ENCODE measurements at places on chromosomes 12 and 14. TPM values are rescaled to one million over a fixed set of nuclear protein-coding genes. Genes with fewer than 3 reads are reported as not detected.

WDHD1 gene
- total RNA-seq: 1.1 TPM

DNA sequence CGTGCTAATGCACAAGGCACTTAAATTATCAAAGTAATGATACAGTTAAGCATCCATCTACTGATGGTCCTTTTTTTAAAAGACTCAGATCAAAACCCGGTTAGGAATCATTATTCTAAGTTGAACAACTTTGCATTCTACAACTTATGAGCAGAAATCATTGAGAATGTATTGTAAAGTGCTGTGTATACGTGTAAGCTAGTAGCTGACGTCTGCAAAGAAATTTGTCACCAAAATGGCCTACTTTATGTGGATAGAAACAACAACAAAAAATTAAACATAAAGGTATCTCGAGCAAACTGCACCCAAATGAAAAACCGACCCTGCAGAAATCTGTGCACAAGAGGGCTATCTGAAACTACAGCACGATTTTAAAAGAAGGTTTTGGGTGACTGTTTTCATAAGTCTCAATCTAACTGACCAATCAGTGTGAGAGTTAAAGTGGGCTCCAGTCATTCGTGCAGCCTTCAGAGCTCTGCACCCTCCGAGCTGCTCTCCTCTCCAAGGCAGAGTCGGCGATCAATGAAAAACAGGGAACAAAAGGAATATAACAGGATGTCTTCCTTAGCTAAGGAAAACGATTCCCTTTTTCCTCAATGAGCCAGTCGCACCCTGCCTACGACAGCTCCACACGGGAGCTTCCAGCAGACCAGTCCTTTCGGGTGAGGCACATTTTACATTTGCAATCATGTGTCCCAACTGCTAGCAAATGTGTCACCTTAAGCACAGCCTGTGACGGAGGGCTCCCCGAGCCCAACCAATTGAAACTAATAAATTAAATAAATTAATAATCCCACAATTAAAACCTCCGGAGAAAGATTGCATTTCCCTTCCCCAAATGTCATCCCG, 200.7 kb upstream of the FOXN3 start:
- DNase-seq: peak; percentile 59

DNA sequence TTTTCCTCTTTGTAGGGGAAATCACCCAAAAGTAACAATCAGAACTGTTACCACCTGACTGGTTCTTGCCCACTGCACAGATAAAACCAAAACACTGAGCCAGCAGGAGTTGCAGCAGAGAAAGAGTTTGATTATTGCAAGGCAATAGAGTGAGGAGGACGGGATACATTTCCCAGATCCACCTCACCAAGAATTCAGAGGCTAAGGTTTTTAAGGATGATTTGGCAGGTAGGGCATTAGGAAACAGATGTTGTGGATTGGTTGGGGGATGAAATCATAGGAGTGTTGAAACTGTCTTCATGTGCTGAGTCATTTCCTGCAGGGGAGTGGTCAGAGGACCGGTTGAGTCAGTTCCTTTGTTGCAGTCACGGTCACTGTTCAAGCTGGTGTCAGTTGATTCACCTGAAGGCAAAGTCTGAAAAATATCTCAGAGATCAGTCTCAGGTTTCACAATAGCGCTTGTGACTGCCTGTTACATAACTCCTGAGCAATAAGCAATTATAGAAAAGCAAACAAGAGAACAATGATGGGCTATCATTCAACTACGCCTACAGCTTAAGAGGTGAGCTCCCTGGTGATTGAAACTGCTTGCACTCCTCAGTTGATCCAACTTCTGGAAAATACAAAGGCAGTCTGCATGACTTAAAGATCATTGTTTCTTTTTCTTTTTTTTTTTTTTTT, 20.3 kb upstream of the AMN1 start:
- DNase-seq: peak; percentile 86

KRT73 gene
- total RNA-seq: not detected

DNA sequence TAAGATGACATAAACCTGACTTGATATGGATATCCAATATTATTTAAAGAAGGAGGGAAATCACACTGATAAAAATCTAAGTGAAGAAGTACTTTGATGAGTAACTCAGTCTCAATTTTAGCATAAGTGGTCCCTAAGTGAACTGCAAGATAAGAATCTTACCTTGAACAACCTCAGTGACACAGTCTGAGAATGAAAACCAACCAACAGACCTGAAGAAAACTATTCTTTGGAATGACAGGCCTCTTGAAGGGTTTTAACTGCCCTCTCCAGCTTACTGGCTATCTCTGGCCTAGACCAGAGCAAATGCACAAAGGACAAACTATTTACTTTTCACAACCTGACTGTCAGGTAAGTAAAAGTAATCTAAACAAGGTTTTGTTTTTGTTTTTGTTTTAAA, 44.7 kb downstream of the CPM start:
- no peak for DNase-seq

DNA sequence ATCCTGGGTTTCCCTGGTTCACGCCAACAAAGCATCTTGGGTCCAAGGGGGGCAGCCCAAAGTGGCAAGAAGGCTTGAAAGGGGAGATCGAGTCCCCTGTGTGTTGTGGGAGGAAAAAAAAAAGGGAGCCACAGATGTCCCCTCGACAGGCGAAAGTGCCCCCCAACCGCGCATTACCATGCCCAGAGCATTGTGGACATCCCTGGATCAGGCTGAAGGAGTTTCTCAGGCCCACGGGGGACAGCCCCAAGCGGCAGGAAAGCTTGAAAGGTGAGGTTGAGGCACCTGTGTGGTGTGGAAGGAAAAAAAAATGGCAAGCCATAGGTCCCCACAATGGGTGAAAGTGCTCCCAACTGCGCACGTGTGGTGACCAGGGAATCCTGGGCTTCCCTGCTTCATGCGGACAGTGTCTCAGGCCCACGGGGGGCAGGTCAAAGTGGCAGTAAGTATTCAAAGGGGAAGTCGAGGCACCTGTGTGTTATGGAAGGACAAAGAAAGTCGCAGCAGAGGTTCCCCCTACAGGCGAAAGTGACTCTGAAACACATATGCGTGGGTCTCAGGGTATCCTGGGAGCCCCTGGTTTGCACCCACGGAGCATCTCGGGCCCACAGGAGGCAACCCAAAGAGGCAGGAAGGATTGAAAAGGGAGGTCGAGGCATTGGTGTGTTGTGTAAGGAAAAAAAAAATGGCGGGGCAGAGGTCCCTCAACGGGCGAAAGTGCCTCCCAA, 580.1 kb downstream of the ALG10 start:
- no peak for DNase-seq

- DNase-seq: no peak
These were observed 28.8 kb upstream of the SLC5A8 start for GRCh38 chr12:101238800-101239329.

DNA sequence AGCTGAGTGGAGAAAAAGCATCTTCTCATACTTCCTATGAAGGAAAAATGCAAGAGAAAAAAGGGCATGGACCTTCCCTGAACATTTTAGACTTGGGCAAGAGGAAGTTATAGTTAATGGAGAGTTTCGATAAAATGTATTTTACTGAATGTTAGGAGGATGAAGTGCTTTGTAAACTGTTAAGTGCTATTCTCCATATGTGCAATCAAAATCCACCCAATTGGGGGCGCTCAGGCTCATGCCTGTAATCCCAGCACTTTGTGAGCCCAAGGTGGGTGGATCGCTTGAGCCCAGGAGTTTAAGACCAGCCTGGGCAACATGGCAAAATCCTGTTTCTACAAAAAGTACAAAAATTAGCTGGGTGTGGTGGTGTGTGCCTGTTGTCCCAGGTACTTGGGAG, 1.9 kb upstream of the CNPY2 start:
- no peak for DNase-seq

CCDC175 gene
- total RNA-seq: 0.27 TPM

GRCh38 chr12:47307680-47308399, 228.1 kb upstream of the AMIGO2 start:
- DNase-seq: peak; percentile 39

DNA sequence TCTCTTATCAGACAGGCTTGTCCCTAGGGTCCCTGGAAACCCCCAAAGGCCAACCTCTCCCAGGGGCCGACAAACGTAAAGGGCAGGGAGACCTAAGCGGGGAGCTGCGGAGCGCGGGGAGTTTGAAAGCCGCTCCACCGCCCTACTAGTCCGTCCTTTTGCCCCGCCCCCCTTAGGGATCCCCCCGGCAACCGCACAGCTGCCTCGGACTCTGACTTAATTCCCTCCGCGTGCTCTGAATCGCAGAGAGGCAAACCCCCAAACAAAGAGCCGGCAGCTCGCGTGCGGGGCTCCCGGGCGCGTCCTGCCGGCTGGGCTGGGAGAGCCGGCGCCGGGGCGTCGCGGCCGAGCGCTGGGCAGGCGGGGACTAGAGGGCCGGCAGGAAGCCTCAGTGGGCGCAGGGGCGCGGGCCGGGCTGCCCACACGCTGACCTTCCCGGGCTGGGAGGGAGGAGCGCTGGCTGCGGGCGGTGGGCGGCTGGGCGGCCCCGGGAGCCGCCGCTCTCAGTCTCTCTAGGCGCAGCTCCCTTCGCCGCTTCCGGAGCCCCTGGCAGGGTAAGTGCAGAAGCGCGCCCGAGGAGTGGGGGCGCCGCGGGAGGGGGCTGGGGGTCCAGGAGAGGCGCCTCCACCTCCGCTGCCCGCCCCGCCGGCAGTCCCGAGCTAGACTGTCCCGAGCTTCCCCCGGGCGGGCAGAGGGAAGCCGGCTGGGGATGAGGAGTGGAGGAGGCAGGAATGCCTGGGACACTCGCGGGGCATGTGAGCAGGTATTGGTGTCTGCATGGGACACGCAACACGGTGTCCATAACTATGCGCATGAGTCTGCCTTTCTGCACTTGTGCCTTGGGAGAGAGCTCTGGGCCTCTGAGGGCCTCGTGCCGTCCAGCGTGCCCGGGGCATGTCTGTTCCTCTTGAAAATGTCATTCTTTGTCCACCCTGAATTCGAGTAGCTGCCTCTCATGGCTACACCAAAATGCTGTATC, at the start of gene TSPAN11:
Gene TSPAN11, plus strand, starts transcription at position 506 of the 979 bp plus-strand sequence. CDS start 27,244 bp downstream, outside the sequence.
- no peak for DNase-seq

DNA sequence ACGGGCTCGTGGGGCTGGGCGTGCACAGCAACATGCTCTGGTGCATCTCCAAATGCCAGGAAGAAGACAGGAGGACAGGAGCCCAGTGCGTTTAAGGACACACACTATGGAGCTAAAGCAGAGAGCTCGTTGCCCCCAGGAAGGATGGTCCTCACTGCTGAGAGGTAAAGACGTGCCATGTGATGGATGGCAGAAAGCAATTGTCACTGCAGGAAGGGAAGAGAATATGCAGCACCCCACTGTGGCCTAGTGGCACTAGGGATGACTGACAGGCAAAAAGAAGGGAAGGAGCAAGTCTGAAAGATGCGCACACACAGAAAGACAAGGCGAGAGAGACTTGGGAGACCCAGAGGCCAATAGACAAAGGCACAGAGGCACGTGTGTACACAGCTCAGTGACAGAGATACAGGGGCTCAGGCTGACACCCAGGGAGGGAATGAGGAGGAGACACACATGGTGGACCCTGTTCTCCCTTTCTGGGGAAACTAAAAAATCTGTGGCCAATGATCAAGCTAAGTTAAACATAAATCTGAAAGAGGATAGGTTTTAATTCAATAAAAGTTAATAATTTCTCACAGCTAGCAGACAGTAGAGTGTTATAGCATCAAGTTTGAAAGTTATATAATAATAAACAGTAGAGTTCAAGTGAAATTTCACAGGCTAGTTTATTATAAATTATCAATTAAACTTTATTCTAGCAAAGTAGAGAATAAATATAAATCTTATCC, 78.8 kb downstream of the CRACR2A start:
- no peak for DNase-seq

C14orf39 gene
- total RNA-seq: not detected

- DNase-seq: no peak
These were observed 168.2 kb downstream of the ACSS3 start for GRCh38 chr12:81245907-81246570.

DNA sequence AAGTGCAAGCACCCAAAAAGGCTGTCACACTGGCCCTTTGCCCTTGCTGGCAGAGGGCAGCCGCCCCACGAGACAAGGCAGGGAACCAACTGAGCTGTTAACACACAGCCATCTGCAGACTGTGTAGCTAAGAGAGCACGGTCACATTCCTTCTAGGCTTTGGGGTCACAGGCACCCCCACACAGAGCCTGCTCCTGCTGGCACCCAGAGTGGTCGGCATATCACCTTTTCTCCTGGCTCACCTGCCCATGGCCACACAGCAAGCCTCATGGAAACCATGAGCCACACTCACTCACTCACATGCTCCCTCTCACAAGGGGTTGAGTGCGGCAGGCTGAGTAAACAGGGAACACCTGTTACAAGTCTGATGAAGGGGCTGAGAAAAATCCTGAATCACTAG, 214.5 kb downstream of the PCNX1 start:
- no peak for DNase-seq

DNA sequence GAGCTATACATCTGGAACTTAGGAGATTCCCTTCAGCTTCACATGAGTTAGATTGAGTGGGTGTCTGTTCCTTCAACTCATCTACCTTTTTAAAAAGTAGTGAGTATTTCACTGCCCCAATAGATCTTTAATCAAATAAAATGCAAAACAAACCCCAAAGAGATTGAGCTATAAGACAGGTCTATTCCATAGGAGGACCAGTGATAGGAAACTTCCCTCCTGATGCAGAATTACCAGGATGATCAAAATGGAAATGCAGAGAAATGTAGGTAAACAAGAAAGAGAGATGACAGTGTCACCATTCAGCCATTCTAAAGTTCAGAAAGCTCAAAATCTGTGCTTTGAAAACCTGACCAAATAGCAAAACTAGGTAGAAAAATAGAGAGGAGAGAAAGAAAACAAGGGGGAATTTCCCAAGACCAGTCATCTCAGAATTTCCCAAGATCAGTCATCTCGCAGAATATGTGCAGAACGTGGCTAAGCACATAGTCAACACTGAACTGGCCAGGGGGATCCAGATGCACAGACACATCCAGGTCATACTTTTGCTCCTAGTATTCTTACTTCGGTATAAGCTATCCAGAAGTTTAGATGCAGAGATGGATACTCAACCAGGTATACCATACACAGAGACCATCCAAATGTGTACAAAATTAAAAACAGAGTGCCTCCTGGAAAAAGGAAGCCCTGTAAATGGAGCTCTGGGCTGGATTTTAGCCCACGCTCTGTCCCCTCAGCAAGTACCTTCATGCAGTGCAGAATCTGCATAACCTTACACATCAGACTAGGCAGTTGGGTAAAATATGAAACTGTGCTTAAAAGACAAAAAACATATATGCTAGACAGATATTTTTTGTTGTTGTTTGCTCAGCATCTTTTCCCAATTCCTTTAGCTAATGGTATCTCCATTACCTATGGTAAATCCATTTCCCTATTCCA, 27.4 kb downstream of the SLC41A2 start:
- DNase-seq: no peak

DNA sequence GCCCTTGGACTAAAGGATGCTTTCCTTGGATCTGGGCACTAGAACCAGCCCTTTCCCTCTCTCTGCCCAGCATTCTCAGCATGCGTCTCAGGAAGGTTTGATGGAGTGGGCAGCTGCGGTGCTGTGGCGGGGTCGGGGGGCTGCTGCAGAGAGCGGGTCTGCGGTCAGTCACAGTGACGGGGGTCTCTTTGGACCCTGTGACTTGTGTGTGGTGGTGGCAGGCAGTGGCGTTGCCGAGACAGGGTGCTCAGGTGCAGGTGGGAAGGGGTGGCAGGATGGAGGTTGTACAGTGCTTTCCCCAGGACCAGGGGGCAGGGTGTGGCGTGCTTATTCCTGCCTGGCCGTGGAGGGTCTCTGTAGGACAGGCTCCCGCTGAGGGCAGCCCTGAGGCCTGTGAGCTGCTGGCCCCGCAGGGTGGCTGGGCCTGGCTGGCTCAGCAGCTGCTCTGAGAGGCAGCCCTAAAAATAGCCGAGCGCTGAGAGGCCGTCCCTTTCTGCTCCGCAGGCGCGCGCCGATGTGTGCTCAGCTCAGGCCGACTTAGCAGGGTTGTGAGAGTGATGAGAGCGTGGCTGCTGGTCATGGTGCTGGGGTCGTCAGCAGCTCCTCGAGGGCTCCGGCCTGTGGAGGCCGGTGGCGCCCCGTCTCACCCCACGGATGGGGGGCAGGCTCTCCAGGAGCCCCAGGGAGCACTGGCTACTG, 9.7 kb downstream of the PACS2 start:
- no peak for DNase-seq

Measured in transverse colon (tissue), 4 donors.